Glomerular endothelial cell (primary cell): ENCODE measurements at places on chromosomes 5 and 9. TPM values are rescaled to one million over a fixed set of nuclear protein-coding genes. Genes with fewer than 3 reads are reported as not detected.

The TSSK1B gene
- total RNA-seq: not detected in 2 replicates

The SCGB3A2 gene
- total RNA-seq: not detected in 2 replicates

The RGMB gene
- total RNA-seq: 60.1 and 75.4 TPM in 2 replicates

The IFNA2 gene
- total RNA-seq: not detected in 2 replicates

The ENTPD2 gene
- not detected in 2 replicates for total RNA-seq

The RAB24 gene
- 30.8 and 36.8 TPM in 2 replicates for total RNA-seq

The SPATA31E1 gene
- not detected in 2 replicates for total RNA-seq

The FCN1 gene
- not detected in 2 replicates for total RNA-seq

The RNF180 gene
- 4.7 and 10.3 TPM in 2 replicates for total RNA-seq

The BRINP1 gene
- 0.12 TPM in 1 of 2 replicates, not detected in the other for total RNA-seq

The TLR4 gene
- total RNA-seq: 38.6 and 38.8 TPM in 2 replicates

The PALM2AKAP2 gene
- 3.9 and 5.3 TPM in 2 replicates for total RNA-seq

The SMIM33 gene
- not detected in 2 replicates for total RNA-seq

The FSTL4 gene
- 0.18 TPM in 1 of 2 replicates, not detected in the other for total RNA-seq

The SPINK14 gene
- total RNA-seq: not detected in 2 replicates

The PIP5K1B gene
- total RNA-seq: 0.23 and 0.29 TPM in 2 replicates

The TTC16 gene
- total RNA-seq: not detected in 2 replicates

- DNase-seq: no peak
Observed at GRCh38 chr5:166365164-166365563, 1926.3 kb upstream of the WWC1 start.

DNA sequence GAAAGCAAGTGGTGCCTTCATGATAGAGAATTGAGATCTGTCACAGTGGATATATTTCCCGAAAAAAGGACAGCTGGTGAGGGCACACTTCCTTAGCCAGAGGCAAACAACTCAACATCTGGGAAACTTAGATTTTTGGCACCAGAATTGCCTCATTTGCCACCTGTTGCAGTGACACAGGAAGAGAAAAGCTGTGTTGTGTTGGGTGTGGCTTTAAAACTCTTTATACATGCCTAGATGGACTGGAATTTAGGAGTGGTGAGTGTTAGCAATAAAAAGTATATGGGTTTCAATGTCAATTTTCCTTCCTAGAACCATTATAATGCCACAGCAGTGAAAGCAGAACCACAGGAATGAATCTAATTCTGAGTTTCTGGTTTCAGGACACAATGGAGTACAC, 62.6 kb upstream of the CEMIP2 start:
- DNase-seq: no peak

DNA sequence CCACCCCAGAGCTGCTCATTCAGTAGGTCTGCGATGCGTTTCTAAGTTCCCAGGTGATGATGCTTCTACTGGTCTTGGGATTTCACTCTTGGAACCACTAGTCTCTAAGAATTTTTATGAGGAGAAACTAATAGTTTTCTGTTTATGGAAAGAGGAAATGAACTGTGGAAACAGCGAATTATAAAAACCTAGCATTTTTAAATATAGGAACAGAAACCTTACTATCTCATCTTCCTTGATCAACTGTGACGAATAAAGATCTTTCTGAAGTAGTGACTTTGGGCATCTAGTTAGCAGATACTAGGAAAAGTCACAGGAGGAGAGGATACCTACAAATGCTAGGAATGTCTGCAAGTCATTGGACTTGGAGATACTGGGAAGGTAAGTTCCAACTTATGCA, 376.8 kb upstream of the RFX3 start:
- no peak for DNase-seq

DNA sequence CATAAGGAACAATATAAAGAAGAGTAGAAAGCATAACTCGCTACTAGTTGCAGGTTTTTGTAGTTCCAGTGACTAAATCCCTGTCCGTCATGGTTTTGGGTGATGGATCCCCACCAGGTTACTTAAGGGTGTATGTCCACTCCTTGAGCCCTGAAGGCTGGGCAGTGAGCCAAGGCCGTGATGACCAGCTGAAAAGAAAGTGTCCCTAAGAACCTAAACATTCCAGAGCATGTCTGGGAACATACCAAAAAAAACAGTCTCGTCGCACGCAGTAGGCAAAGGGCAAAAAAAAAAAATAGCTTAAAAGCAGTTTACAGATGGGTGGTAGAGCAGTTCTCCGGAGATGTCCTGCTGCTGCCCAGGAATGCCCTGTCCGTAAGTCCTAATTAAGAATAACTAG, 21.4 kb upstream of the SNAPC3 start:
- DNase-seq: no peak

DNA sequence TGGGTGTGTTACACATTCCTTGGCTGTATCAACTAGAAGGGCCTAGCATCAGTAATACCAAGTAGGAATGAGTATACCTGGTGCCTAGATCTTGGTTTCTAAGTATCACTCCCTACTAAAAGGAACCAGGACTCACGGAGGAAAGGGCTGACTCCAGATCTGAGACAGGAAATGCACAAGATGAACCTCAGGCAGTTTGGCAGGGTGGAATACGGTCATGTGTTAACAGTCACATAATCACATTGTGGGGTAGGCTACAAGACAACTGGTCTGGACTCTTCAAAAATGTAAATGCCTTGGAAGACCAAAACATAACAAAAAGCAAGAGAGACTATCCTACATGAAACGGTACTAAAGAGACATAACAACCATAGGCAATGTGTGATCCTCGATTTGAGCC, 158.8 kb downstream of the CRB2 start:
- no peak for DNase-seq

GRCh38 chr9:138070815-138071214, 193.2 kb downstream of the CACNA1B start:
- no peak for DNase-seq

GRCh38 chr5:5473226-5473625, 50.7 kb downstream of the ICE1 start:
- no peak for DNase-seq

- no peak for DNase-seq
Observed at GRCh38 chr5:116497631-116498030, 77.0 kb downstream of the SEMA6A start.

GRCh38 chr5:136780518-136780917, 415.2 kb upstream of the TRPC7 start:
- DNase-seq: no peak

- no peak for DNase-seq
Observed at GRCh38 chr9:76629205-76629990, 134.8 kb upstream of the PCA3 start.

- no peak for DNase-seq
Observed at GRCh38 chr9:101365181-101365580, 19.6 kb downstream of the BAAT start.

DNA sequence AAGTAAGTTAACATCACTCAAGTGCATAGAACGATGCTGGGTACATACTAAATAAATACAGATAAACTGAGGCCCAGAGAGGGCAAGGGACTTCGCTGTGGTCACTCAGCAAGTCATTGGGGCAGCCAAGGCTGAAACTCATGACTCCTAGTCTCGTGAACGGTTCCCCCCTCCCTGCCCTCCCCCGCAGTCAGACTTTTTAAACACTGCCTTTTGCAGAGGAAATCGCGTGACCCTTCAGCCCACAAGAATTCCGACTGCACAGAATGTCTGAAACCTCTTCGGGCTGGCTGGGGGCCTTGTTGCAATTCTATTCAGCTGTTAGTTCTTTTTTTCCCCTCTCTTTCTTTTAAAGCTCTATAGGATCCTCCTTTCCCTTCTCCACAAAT, 28.1 kb downstream of the NEK6 start:
- DNase-seq: no peak

DNA sequence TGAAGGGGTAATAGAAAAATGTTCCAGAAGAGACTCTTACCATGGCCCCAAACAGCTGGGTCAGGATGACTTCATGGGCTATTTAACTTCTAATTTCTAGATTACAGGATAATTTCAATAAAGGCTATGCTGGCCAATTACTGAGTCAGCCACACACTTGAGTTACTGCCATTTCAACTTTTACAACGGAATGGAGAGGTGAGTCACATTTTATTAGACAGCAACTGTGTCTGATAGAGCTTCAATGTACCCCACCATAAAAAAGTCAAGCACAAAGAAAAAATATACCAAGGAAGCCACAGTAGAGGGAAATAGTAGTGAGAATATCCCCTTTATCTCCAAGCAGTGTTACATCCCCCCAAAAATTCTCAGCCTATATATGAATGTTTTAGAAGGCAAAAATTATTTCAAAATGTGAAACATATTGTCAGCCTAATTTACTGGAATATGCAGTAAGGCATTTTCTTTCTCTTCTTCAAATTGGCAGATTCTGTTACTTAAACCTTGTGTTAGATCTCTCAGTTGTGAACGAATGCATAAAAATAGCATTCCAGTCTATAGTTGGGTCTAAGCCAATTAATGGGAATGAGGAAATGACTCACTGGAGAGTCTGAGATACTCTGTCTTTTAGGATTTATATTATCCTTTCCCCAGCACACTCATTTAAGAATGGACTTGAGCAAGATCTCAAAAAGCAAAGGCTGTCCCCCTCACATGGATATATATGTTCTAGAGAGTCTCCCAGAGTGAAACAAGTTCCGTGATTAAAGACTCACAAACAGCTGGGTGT, 47.1 kb upstream of the RAI14 start:
- DNase-seq: peak; percentile 89

DNA sequence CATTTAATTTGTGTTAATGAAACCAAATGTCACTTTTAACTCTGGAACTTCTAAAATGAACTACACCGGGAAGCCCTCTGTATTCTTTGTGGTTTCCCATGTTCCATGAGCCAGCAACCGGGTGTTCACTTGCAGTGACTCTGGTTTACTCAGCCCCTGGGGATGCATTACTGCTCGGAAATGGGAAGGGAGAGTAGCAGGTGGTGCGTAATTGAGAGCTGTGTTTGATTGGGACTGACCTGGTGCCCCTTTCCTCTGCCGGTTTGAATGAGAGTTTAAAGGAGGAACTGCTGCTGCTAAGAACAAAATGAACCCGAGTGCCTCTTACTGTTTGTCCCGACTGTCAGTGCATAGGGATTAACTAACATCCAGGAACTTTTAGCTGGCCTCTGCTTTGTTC, 100.1 kb upstream of the DHFR start:
- DNase-seq: no peak

GRCh38 chr5:82365744-82366228, 87.6 kb upstream of the RPS23 start:
- no peak for DNase-seq

DNA sequence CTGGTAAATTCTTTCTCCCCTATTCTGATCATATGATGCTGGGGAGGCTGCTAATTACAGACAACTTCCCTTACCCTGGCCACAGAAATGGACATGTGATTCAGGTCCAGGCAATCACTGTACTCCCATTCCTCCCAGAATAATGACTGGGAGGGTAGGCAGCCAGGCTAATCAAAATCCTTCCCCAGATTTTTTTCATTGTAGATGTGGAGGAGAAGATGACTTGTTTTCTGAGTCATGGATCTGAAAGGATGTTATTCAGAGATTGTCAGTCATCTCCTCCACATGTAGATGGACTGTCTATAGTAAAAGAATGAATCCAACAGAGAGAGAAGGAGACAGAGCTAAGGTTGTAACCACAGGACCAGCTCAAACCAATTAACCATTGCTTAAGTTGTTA, 123.9 kb upstream of the PUM3 start:
- no peak for DNase-seq

- no peak for DNase-seq
Observed at GRCh38 chr5:130692770-130693169, 472.3 kb downstream of the HINT1 start.

DNA sequence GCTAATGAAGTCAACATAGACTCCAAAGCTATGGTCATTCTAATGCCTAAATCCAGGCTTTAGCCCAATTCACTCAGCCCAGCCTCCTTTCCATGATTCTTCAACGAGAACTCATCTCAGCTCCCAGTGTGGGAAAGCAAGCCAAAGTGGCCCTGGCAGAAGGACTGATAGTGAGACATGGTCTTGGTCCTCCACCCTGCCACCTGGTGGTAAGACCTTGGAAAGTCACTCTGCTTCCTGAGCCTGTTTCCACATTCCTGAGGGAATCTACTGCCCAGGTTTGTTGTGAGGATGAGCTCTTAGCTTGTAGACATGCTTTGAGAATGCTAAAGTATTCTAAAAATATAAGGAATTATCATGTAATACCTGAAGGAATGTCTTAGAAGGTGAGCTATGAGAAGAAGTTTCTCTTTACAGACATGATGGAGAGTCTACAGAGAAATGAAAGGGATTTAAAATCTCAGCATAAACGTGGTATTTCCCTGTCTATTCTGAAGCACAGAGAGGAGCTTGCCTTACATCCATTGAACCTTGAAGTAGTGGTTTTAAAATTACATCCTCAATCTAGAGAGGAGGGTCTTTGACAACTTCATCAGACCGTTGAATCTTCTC, 173.5 kb downstream of the TRIM32 start:
- DNase-seq: no peak

GRCh38 chr5:96316017-96316416, 117.0 kb downstream of the PCSK1 start:
- DNase-seq: no peak

- no peak for DNase-seq
Observed at GRCh38 chr9:104997536-104997935, 69.6 kb upstream of the ABCA1 start.

DNA sequence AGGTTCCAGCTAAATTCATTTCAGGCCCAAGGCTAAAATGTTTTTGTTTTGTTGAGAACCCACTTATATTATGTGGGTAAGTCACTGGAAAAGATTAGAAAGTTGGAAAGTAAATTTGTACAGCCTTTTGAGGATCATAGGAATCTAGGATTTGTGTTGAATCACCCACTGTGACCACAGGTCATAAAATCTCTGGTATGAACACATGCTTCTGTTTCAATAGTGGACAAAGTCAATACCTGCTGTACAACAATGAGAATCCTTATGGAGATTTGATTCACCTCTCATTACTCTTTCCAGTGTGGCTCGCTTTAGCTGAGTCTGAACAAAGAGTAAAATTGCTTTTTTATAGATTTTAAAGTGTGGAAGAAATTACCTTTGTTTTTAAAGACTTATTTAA, 369.5 kb downstream of the TMEM167A start:
- DNase-seq: no peak

DNA sequence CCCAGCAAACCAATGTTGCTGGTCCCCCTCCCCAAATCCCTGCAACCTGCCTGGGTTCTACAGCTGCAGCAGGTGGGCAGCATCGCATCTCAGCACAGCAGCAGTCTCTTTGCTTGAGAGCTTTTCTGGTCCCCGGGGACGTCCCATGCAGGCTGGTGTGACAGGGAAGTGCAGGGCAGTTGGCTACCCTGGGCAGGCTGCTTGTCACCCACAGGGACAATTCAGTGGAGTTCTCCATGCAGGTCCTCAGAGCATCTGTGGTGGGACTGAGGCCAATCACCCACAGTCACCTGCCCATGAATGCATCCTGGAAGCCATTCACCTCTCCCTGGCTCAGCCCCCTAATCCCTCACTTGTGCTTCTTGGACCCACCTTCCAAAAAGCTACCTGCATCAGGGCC, 43.9 kb upstream of the SEMA4D start:
- DNase-seq: no peak

GRCh38 chr9:2144619-2145018, 129.5 kb downstream of the SMARCA2 start:
- DNase-seq: no peak

- peak; percentile 91 for DNase-seq
Observed at GRCh38 chr5:98771382-98772109, 1.9 kb upstream of the RGMB start.

DNA sequence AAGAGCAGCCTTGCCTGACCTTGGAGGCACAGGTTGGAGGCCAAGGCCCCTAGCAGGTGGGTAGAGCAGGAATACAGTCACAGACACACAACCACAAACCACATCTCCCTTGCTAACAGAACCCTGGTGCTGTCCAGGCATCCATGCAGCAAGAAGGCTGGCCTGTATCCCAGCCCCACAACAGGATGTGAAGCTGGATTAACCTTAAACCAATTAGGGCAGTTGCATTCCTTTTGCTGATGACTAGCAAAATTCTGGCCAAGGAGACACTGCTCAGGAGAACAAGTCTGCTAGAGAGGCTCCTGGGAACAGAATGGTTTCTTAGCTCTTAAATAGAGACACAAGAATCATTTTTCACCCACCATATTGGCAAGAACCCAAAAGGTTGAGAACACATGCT, 97.8 kb downstream of the C5orf15 start:
- DNase-seq: no peak
